ENCODE measurements at places on chromosomes 2 and 18.

GRCh38 chr2:48232351-48232750 lies 297.6 kb upstream of the STON1 start:
- no peak for DNase-seq

DNA sequence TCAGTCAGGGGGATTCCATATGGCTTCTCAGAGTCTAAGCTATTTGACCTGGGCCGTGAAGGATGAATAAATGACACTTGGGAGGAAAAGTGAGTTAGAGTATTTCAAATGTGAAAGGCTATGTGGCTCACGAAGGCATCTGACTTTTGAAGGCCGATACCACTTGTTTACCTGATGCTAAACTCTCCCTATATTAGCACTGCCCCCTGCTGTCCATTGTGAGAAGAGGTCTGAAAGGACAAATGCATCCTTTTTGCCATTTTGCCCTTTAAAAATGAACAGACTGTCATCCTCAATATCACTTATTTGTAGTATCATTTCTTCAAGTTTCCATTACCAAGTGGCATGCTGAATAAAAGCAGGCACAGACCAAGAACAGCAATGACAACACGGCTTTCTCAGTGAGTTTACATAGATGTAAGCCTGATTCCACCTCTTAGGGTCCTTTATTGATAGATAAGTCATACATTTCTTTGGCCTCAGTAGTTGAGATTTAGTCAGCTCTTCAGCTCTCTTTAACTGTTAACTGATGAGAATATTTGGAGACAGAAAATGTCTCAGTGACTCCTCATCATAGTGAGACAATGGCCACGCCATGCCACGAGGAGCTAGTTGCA lies 40.1 kb downstream of the DOCK10 start:
- peak; percentile 79 for DNase-seq

- DNase-seq: no peak
These were observed 533 bp downstream of the HPCAL1 start for GRCh38 chr2:10303181-10303693.

GRCh38 chr2:18009891-18010290 lies 131.4 kb downstream of the KCNS3 start:
- no peak for DNase-seq

DNA sequence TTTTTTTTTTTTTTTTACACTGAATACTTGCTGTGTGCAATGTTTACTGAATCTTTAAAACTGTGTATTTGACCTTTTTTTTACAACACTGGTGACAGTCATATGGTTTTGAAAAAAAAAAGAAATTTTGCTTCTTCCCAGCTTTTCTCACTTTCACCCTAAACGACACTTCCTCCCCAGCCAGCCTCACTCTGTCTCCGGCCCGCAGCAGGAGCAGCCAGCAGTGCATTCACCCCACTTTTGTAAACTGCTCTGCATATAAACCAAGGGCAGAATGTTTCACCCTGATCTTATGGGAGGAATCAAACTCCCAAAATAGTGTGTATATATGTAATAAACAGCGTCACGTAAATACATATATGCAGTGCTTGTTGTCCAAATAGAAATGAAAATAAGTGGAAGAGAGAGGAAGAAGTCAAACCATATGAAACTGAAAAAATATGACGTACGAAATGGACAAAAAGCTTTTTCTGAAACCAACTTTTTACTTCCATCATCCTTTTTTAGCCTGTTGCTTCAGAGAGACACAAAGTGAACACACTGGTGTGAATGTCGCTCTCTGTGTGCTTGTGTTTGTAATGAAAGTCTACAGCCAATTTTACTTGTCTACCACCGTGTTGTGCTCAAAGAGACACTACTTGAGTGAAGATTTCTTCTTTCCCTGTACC lies 54.2 kb downstream of the ZCCHC2 start:
- DNase-seq: no peak

DNA sequence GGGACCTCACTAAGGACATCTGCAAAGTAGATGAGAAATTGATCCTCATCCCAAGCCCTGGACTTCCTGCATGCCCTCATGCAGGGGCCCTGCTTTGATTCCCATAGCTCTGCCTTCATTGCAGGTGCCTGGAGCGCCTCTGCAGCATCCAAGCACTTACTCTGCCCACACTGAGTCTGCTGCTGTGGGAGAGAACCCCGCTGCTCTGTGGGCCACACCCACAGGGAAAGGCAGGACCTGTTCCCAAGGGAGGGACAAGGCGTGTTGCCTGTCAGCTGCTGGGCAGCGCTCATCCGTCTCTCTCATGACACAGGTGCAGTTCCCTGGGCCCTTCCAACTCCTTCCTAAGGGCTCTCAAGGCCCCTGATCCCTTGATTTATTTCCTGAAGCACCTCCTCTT lies 266.8 kb upstream of the SMIM21 start:
- no peak for DNase-seq

- DNase-seq: no peak
These were observed 23.5 kb downstream of the MARCHF4 start for GRCh38 chr2:216348756-216349308.

GRCh38 chr2:120952318-120952717 lies 216.7 kb downstream of the GLI2 start:
- DNase-seq: no peak

DNA sequence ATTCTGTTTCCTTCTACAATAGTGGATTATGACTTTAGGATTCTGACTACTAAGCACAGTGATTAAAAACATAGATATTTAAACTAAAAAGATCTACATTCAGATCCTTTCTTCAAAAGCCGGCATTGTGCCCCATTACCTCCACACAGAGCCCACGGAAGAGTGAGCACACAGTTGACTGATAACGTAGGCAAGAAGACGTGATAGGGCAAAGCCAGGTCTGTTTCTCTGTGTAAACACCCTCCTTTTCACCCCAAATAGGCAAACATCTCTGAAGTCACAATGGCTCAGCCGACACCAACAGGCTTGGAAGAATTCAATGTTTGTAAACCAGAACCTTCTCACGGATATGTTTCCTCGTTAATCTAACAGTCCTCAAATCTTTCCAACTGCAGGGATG lies 302.9 kb downstream of the CMPK2 start:
- no peak for DNase-seq

DNA sequence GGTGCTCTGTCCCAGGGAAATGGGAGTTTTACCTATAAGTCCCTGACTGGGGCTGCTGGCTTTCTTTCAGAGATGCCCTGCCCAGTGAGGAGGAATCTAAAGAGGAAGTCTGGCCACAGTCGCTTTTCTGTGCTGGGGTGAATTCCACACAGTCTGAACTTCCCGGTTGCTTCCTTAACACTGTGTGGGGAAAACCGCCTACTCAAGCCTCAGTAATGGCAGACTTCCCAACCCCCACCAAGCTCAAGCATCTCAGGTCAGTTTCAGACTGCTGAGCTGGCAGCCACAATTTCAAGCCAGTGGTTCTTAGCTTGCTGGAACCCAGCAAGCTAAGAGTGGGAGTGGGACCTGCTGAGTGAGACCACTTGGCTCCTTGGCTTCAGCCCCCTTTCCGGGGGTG lies 54.9 kb downstream of the NUP35 start:
- DNase-seq: no peak

DNA sequence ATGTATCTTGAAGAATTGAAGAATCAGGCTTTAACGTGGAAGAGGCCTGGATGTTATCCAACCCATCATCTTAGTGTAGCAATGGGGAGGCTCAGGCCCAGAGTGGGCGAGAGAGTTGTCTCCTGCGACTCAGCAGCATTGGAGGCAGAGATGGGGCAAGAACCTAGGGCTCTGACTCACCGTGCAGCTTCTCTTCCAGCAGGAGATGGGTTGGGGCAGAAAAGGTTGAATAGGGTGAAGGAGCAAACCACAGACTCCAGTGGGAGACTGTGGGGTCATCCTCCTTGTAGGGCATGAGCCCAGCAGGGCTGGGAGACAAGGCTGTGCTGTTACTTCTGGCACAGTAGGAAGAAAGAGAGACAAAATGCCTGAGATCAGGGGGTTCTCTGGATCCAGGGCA lies 1.4 kb downstream of the IL36RN start:
- no peak for DNase-seq

GRCh38 chr18:13260197-13260934 lies 41.8 kb downstream of the LDLRAD4 start:
- DNase-seq: no peak

DNA sequence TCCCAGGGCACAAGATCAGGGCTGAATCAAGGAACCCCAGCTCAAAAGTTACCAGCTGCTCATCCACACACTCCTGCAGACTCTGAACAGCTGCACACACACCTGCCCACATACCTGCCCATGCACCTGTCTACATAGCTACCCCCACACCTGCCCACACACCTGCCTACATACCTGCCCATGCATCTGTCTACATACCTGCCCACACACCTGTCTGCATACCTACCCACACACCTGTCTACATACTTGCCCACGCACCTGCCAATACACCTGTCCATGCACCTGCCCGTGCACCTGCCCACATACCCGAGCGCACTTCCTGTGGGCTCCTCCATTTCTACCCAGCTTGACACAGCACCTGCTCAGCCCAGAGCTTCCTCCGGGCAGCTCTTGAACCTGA lies 122.8 kb upstream of the AGAP1 start:
- no peak for DNase-seq

DNA sequence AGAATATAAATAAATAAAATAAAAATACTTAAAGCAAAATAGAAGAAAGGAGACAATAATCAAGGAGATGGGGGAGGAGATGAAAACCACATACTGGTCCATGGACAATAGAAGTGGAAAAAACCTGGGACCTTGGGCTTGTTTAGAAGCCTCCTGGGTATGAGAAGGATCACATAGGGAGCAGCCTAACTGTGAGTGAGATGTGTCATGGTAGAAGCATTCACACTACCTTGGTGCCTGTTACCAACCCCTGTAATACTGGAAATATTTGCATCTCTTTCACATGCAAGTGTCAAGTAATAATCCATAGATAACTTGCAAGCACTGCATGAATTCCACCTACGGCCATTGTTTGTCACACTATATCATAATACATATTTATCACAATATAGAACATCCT lies 23.2 kb upstream of the RNF103 start:
- no peak for DNase-seq

DNA sequence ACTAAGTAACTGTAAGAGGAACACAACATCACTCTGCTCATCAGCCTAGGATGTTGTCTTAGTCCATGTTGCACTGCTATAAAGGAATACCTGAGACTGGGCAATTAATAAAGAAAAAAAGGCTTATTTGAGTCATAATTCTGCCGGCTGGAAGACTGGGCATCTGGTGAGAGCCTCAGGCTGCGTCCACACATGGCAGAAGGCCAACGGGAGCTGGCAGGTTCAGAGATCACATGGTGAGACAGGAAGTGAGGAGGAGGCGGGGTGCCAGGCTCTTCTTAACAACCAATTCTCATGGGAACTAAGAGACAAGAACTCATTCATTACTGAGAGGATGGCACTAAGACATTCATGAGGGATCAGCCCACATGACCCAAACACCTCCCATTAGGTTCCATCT lies 46.8 kb downstream of the EPG5 start:
- DNase-seq: no peak

DNA sequence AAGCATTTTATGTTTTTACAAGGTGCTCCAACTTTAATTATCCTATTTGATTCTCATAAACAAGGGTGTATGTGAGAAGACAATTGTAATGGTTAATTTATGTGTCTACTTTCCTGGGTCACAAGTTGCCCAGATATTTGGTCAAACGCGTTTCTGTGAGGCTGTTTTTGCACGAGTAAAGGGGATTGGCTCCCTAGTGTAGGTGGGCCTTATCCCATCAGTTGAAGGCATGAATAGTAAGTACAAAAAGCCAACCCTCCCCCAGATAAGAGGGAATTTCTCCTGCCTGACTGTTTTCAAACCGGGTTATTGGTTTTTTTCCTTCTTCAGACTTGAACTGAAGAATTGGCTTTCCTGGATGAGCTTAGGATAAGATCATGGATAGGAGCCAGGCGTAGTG lies 224.0 kb upstream of the NCKAP5 start:
- no peak for DNase-seq

- DNase-seq: no peak
These were observed 5.2 kb downstream of the KCNH7 start for GRCh38 chr2:162833345-162833744.

DNA sequence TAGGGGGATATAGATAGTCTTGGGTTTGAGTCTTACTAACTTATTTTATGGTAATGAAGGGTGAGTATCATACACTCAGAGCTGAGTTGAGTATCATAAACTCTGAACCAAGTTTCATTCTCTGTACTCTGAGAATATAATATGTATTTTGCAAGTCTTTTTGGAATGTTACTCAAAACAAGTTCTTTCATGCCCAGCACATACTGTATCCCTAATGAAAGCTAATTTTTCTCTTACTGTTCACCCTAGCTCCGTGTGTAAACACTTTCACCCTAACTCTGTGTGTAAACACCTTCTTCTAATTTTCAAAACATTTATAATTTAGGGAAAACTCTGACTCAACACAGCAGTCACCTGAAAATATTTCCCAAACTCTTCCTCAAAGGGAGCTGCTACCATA lies 29.7 kb upstream of the CHST9 start:
- no peak for DNase-seq

GRCh38 chr18:48880931-48881330 lies 69.8 kb downstream of the SMAD7 start:
- DNase-seq: no peak

DNA sequence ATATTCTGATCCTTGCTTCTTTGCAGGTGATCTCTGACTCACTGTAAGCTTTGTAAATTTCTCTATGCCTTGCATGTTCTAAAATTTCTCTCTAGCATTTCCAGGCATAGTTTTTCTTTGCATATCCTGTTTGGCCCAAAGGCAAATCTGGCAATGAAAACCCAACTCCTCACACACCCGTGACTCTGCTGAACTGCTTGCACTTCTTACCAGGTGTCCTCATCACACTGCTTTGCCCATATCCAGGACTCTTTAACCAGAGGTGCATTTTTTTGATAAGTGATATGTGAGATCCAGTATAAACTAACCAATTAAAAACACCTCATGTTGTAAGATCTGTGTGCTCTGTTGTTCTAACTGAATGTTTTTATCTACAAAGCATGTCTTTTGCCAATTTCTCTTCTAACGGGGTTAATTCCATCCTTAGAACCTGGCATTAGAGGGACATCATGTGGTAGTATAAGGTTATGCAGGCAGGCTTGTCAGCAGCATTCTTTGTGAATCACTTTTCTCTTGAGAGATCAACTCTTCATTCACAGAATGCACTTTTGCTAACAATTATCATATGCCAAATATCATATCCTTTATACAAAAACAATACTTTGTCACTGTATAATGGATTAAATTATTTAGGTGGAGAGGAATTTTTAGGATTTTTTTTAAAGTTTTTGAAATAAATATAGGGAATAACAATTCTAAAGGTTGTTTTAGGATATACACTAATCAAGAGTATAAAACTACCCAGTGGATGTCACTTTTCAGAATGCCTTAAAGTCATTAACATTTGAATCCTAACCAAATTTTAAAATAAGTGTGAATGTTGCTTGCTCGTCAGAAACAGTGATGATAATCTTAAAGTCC lies 20.8 kb upstream of the TMX3 start:
- peak; percentile 41 for DNase-seq

- DNase-seq: no peak
These were observed 9.5 kb upstream of the RNF103 start for GRCh38 chr2:86633155-86633651.

- no peak for DNase-seq
These were observed 115.1 kb downstream of the ANKRD44 start for GRCh38 chr2:197195518-197195917.

Measured in CD4-positive, alpha-beta T cell treated with Interleukin-12 subunit alpha and Interleukin-12 subunit beta, for 1 hour (primary cell).